ENCODE measurements at places on chromosomes 4 and X.

DNA sequence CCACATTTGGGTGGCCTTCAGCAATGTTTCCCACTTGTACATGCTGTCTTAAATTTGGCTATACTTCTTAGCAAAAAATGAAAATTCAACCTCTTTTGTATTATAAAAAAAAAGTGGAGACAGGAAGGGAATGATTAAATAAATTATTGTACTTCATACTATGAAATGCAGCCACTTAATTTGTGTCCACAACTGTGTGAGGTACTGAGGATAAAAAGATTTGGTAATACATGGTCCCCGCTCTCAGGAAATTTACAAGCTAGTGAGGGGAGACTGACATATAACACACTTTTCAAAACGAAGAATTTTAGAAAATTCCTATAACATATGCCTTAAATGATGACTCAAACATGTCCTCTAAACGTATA, 105.0 kb downstream of the HNRNPD start:
- DNase-seq: no peak

DNA sequence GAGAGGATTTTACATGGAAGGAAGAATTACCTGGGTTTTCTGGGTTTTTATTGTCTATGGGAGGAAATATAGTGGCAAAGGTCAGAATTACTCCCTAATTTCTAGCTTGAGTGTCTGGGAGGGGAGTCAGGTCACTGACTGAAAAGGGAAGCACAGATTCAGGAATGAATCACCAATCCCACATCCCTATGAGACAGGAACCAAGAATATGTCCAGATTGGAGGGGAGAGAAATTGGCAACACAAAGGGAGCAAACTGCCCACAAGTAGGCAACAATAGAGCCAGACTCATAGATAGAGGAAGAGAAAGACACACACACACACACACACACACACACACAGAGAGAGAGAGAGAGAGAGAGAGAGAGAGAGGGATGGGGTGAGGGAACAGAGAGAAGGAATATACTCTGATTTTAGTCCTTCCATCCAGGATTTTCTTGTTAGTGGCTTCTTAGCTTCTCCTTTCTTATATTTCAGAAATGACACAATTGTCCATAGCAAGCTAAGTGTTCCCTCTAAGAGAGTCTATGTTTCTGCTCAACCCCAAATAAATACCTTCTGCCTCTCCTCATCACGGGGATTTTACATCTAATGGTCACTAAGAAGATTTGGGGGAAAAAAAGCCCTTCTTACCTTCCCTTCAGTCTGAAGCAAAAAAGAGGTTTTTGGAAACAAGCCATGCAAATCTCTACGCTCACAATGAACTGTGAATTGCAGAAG, 12.0 kb downstream of the P2RY10 start:
- no peak for DNase-seq

DNA sequence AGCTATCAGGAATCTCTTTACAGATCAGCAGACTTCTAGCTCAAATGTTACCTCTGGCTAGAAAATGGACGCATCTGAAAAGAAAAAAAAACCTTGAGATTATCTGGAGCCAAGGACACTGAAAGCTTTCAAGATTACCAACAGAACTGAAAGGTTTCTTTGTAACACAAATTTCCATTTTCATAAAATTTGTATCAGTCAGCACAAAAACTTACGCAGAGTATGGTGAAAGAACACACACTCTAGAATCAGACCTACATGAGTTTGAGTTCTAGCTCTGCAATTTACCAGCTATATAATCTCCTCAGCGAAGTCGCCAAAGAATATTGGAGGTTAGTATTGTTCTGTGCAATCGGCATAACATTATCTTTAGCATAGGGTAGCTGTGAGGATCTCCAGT, 1.8 kb downstream of the TAB3 start:
- no peak for DNase-seq

DNA sequence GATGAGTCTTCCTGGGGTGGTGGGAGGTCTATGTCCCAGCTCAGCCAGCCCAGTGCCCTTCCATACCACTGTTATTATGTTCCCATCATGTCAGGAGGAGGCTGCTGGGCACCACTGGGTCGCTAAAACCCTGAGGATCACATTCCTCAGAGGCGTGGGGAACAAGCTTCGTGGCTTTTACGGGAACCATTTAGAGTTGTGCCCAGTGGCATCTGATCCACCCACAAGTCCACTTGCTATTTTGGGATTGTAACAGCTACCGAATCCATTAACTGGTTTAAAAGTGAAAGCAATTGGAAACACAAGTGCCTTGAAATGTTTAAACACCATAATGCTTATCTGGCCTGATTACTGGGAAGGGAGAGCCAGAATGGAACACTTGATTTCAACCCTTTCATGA, 13.1 kb upstream of the CCKAR start:
- no peak for DNase-seq

DNA sequence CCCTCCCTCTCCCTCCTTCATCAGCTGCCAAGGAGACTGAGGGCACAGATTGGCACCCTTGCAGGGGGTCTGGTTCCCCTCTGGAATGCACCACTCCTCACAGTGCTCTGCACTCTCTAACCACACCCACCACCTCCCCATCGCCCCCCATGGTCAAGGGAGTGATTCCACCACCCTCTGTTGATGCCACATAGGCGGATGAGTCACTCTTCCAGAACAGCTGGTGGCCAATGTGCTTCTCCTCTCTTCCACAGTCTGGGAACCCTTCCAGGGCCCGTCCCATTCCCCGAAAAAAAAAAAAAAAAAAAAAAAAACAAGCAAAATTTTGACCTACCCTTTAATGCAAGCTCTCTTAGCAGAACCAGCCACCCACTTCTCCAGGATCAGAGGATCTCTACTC, 341.3 kb upstream of the KLF3 start:
- DNase-seq: no peak

- peak; percentile 4 for DNase-seq
Measured at GRCh38 chr4:89836897-89837384, at the start of gene SNCA. SNCA (minus strand) TSS chr4:89837161; CDS start chr4:89835667, 1,494 bp downstream.

GRCh38 chr4:48899432-48899749, 7.2 kb downstream of the OCIAD2 start:
- no peak for DNase-seq

- DNase-seq: peak; percentile 24
Measured at GRCh38 chr4:42627885-42628646, 28.8 kb downstream of the ATP8A1 start.

DNA sequence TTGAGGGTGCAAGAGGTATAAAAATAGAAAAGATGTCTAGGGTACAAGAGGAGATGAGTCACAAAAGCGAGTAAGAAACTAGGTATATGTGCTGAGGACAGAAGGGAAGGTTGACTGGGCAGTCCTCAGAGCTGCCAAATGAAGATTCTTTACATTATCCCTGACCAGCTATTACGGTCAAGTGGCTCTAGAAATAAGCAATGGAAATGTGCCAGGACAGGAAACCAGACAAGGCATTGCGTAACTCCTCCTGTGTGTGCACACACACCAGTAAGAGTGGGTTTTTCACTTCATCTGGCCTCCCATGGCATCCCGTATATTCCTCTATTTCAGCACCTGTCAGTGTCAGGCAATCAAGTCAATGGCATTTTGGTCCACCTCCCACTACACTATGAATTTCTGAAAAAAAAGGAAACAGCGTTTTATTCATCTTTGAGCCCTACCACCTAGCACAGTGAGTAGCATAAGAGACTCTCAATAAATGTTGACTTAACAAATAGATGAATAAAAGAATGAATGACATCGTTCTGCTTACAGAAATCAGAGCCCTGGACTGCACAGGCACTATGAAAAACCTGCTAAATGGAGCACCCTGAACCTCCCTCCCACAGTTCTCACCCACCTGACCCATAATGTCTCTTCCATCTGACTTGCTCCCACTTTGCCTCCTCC, 62.6 kb upstream of the KLF3 start:
- no peak for DNase-seq

DNA sequence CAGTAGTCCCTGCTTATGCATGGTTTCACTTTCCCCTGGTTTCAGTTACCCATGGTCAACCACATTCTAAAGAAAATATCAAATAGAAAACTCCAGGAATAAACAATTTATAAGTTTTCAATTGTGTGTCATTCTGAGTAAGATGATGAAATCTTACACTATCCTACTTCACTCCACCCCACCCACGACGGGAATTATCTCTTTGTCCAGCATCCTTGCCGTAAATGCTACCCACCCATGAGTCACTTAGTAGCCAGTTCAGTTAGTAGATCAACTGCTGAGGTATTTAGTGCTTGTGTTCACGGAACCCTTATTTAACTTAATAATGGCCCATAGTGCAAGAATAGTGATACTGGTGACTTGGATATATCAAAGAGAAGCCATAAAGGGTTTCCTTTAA, 91.4 kb downstream of the KLHL13 start:
- no peak for DNase-seq

DNA sequence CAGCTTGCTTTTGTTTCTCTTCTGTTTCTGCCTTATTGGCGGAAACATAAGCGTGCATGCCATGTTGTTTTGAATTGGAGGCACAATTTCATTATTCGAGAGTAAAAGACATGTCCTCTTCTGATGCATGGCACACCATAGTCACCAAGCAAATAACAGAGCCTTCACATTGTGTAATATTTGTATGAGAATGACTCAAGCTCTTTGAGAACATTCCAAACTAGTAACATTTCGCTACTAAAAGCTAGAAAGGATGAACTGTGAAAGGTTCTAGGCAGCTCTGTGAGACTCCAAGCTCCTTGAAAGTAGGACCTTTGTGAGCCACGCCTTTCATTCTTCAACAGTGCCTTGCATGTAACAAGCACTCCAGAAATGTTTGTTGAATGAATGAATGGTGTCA, 9.2 kb upstream of the ANXA3 start:
- no peak for DNase-seq

GRCh38 chrX:3362956-3363355, 16.5 kb upstream of the MXRA5 start:
- DNase-seq: no peak

GRCh38 chr4:93983140-93983539, 154.6 kb downstream of the ATOH1 start:
- DNase-seq: no peak

GRCh38 chr4:151850791-151851213, 90.0 kb upstream of the GATB start:
- no peak for DNase-seq

DNA sequence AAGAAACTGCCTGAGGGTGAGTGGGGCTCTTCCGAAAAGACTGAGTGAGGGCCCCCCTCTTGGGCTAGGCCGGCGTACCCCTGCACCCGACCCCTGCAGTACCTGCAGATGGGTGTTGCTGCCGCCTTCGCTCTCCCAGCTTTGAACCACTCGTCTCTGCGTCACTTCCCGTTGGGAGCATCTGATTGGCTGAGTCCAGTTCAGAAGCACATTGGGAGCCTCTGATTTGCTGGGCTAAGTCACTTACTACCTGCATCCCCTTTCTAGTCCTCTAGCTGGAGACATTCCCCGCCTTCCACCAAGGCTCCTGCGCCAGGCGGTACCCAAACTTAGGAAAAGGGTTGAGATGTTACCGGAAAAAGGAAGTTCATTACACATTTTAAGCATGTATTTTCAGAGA, 20.4 kb upstream of the WWC2 start:
- DNase-seq: no peak

GRCh38 chr4:40525752-40526598, 103.7 kb downstream of the RBM47 start:
- no peak for DNase-seq

DNA sequence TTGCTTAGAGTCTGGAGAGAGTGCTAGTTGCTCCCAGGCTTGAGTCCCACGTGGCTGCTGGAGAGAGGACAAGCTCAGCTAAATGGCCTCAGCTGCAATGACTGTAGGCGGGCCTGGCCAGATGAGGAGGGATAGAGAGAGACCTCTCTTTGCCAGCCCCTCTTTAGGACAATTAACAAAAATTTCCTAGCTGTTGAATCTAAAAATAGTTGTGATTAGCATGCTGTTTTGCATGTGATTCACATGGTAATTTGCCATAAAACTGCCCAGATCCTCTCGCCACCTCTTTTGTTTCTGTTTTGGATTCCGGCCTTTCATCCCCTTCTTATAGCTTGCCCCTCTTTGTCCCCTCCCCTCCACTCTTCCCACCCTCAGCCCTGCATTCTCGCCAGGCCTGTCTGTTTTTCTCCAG, 28.9 kb upstream of the PRPS1 start:
- DNase-seq: no peak
